Astrocyte of the spinal cord (primary cell): ENCODE measurements at places on chromosomes 2 and 18.

GRCh38 chr2:174635015-174635593 lies 37.5 kb upstream of the WIPF1 start:
- no peak for DNase-seq

GRCh38 chr2:239825705-239825979 lies 199.5 kb downstream of the NDUFA10 start:
- no peak for DNase-seq

GRCh38 chr18:9746958-9747357 lies 38.9 kb downstream of the RAB31 start:
- DNase-seq: no peak

GRCh38 chr2:179377296-179377695 lies 112.7 kb upstream of the SESTD1 start:
- DNase-seq: peak; percentile 36

DNA sequence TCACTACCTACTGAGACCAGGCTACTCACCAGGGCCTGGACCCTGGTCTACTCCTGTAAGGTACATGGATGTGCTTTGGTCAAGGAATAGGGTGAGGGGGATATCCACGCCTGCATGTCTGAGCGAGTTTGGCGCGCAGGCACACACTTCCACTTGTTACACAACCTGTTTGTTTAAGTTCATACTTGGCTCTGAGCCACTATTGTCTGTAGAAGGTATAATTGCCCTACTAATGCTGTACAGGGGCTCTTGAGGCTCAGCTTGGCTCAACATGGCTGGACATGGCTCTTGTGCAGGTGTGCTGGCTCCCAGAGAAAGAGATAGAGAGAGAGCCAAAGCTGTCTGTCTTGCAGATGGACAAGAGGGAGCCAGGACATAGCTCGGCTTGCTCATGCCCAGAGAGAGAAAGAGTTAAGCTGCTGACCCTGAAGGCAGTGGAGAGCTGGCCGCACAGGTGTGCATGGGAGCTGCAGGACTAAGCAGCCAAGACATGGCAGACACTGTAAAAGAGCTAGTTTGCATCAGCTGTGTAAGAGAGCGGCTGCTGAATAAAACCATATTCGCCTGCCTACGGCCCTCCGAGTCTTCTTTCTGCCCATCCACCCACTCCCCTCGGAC lies 35.2 kb downstream of the NPPC start:
- DNase-seq: no peak

GRCh38 chr2:10514273-10514672 lies 66.1 kb upstream of the ODC1 start:
- no peak for DNase-seq

- DNase-seq: no peak
Measured at GRCh38 chr2:131029812-131030211, 63.4 kb downstream of the FAM168B start.

GRCh38 chr18:78768221-78768620 lies 211.4 kb upstream of the SALL3 start:
- DNase-seq: no peak

DNA sequence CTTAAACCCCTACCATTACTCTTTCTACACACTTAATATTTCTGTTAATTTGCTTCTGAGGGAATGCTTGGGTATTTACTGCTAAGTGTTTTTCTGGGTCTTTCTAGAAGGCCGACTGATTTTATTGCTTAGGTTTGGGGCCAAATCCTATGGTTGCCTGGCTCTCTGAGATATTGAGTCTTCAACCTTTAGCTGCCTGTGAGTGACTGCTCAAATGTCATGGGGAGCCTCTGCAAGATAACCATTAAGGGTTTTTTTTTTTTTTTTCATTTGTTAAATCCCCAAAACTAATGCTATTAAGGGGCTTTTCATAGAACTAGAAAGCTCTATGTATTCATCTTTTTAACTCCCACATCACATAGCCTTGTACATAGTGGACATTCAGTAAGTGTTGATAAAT lies 5.0 kb downstream of the OSBPL6 start:
- no peak for DNase-seq

DNA sequence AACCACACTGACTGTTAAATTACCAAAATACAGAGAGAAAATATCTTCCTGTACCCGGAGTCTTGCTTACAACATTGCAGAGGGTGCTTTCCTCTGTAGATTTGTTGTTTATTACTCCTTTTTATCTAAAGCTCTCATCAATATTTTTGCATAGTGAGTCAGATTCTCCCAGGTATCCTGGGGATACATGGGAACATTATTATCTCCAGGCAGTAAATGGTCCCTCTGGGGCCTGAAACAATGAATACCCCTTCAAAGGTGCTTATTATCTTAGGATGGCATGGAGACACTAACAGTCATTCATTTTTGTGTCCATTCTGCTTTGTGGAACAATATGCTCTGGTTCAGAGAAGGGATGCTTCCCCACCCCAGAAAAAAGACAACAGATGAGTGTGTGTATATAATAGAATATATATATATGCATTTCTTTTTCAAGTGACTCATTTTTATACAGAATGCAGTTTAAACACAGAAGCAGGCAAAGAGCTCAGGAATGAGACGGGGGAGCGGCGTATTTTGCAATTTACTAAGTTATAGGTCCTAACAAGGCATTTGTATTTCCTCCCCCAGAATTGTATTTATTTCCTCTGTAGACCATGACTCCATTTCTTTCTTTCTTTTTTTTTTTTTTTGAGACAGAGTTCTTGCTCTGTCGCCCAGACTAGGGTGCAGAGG lies 424.8 kb upstream of the ZEB2 start:
- no peak for DNase-seq

DNA sequence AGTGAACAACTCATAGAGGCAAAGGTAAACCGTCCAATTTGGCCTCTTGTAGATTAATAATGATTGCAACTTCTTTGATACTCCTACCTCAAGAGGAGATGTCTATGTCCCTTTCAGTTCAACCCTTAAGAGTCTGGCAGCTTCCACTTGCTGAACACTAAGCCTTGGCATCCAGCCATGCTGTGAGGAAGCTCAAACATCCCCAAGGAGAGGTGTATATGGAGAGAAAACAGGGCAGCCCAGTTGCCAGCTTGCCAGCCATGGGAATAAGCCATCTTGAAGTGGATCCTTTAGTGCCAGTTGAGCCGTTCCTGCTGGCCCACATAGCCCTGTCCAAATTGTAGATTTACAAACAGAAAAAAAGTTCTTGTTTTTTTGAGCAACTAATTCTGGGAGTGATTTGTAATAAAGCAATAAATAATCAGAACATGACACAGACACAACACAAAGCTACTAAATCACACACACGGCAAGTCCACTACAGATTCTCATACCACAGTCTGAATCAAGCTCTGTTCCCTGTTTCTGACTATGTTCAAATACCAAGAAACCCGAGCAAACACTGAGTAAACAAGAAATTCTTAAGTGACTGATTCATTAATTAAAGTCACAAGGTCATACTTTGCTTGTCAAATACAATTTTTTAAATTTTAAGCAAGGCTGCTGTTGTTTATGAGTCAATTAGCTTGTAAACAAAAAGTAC lies 96.1 kb downstream of the PID1 start:
- DNase-seq: peak; percentile 29

GRCh38 chr2:230758566-230759480 lies 46.2 kb downstream of the CAB39 start:
- peak; percentile 92 for DNase-seq

DNA sequence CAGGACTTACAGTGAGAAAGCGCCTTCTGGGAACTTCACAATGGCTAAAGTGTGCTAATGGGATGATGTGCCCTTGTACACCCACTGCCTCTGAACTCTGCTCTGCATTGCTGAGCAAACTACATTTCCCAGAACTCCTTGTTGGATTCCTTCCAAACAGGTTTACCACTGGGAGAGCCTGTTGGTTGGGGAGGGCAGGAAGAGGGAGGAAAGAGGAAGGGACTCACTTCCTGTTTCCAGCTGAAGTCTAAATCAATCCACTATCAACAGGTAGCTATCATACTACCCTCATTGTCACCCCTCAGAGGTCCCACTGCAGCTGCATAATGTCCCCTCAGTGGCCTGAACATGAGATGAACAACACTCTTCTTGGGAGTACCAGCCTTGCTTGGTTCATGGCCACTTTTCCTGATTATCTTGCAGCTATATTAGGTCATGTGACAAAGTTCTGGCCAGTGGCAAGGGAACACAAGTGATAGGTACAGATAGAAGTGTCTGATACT lies 109.7 kb downstream of the MSH2 start:
- DNase-seq: no peak

GRCh38 chr2:235413064-235413463 lies 80.8 kb upstream of the AGAP1 start:
- no peak for DNase-seq

- no peak for DNase-seq
Measured at GRCh38 chr2:49153252-49153651, 1.1 kb downstream of the FSHR start.

- DNase-seq: peak; percentile 9
Measured at GRCh38 chr2:176325732-176326131, 56.5 kb downstream of the MTX2 start.
